ENCODE measurements at places on chromosomes 16 and 17. TPM values are rescaled to one million over a fixed set of nuclear protein-coding genes. Genes with fewer than 3 reads are reported as not detected.

Gene ACSM5
- total RNA-seq, result 8.8 TPM

Gene SPIRE2
- total RNA-seq, result 1.3 TPM

DNA sequence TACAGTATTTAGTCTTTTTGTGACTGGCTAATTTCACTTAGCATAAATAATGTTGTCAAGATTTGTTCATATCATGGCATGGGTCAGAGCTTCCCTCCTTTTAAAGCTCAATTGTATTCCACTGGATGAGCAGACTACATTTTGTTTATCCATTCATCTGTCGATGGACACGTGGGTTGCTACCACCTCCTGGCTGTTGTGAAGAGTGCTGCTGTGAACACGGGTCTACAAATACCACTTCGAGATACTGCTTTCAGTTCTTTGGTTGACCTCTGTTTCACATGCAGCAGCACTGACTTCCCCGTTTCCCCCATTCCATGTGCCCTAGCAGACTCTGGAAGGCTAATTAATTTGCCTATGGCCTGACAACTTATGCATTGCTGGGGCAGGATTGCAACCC is 285.4 kb downstream of the SHISA9 start:
- H3K4me3 ChIP-seq, result no peak overlapping the region
- no peak for DNase-seq
- no peaks in the 10 kb centered on the region for H3K27me3 ChIP-seq
- no peak overlapping the region for H3K27ac ChIP-seq
- no peaks in the 10 kb centered on the region for H3K36me3 ChIP-seq

DNA sequence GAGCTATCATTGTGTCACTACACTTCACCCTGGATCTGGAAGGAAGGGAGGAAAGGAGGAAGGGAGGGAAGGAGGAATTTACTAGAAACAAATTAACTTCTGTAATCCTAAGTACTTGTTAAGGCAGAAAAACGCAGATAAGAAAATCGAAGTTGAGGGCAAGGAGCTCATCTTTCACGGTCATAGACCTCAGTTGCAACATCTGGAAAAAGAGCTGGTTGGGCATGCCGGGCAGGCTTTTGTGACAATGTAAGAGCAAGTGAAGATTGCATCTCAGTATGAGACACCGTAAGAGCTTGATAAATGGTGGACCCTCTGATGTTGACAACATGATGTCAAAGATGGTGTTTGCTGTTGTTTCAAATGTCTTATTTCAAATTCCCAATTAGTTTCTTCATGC is 721.5 kb downstream of the MAF start:
- H3K36me3 ChIP-seq, result no peaks in the 10 kb centered on the region
- H3K4me1 ChIP-seq, result no peaks in the 10 kb centered on the region
- H3K27ac ChIP-seq, result no peak overlapping the region
- no peak for DNase-seq
- no peaks in the 10 kb centered on the region for H3K27me3 ChIP-seq

- no peak overlapping the region for H3K4me3 ChIP-seq
- no peaks in the 10 kb centered on the region for H3K4me1 ChIP-seq
- H3K27ac ChIP-seq, result no peak overlapping the region
- H3K27me3 ChIP-seq, result no peaks in the 10 kb centered on the region
- no peaks in the 10 kb centered on the region for H3K36me3 ChIP-seq
These were observed 311.0 kb upstream of the TNRC6C start for GRCh38 chr17:77647531-77647930.

Measured in breast epithelium (tissue), 4 donors.